ENCODE measurements at places on chromosomes 6 and 20. TPM values are rescaled to one million over a fixed set of nuclear protein-coding genes. Genes with fewer than 3 reads are reported as not detected.

The RIMS4 gene
- total RNA-seq = 61.9 TPM

The MUC21 gene
- total RNA-seq = not detected

The ZFP57 gene
- 0.57 TPM for total RNA-seq

The ADGB gene
- 8.1 TPM for total RNA-seq

The SMOC2 gene
- 17.8 TPM for total RNA-seq

The MAK gene
- total RNA-seq = 1.8 TPM

The FAM210B gene
- 66.5 TPM for total RNA-seq

The RAET1G gene
- total RNA-seq = 4.4 TPM

The FBXO30 gene
- 6.5 TPM for total RNA-seq

The SYNGAP1 gene
- 24.8 TPM for total RNA-seq

The VSTM2L gene
- total RNA-seq = 69.5 TPM

The CGA gene
- total RNA-seq = not detected

The C20orf144 gene
- total RNA-seq = 0.91 TPM

The PTCHD4 gene
- 1.1 TPM for total RNA-seq

The PI16 gene
- 18.0 TPM for total RNA-seq

The SLC17A2 gene
- not detected for total RNA-seq

The CYP21A2 gene
- total RNA-seq = 0.59 TPM

The FERMT1 gene
- 14.0 TPM for total RNA-seq

The UBE2C gene
- 2.2 TPM for total RNA-seq

The NOX3 gene
- total RNA-seq = not detected

The SLC17A3 gene
- not detected for total RNA-seq

Data from prostate gland (tissue), 2 donors.